Stimulated activated CD4-positive, alpha-beta T cell treated with anti-CD3 and anti-CD28 coated beads, Interleukin-1b, Interleukin-23, amount 100 ng/mL, for 48 hours (primary cell): ENCODE measurements at places on chromosomes 4 and X.

GRCh38 chr4:143699331-143700045, 987 bp downstream of the FREM3 start:
- DNase-seq, result no peak

GRCh38 chr4:108902769-108903168, 139.9 kb upstream of the ETNPPL start:
- DNase-seq, result no peak

GRCh38 chr4:2350982-2351381, 67.5 kb downstream of the ZFYVE28 start:
- DNase-seq, result no peak

DNA sequence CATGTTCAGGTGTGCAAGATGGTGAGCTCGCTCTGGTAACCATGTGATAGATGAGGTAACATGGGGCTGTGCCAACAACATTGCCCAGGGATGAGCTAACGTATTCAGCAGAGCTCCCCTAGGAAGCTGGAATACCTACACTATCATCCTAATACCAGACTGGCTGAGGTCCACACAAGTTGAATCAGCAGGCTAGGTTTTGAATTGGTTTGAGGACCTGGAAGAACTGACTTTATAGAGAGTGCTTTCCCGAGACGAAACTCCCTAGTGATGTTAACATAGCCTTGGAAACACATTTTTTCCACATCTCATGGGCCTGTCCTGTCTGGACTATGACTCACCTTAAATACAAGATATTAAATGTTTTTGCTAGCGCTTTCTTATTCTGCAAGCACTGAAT, 56.7 kb downstream of the IGFBP7 start:
- DNase-seq, result no peak

GRCh38 chr4:5958199-5958735, 60.0 kb downstream of the C4orf50 start:
- no peak for DNase-seq

GRCh38 chr4:175456131-175456530, 355.9 kb downstream of the GPM6A start:
- no peak for DNase-seq

GRCh38 chrX:45775468-45775867, 574.8 kb upstream of the DIPK2B start:
- no peak for DNase-seq

- no peak for DNase-seq
Observed at GRCh38 chr4:119118397-119118796, 17.2 kb upstream of the MYOZ2 start.

DNA sequence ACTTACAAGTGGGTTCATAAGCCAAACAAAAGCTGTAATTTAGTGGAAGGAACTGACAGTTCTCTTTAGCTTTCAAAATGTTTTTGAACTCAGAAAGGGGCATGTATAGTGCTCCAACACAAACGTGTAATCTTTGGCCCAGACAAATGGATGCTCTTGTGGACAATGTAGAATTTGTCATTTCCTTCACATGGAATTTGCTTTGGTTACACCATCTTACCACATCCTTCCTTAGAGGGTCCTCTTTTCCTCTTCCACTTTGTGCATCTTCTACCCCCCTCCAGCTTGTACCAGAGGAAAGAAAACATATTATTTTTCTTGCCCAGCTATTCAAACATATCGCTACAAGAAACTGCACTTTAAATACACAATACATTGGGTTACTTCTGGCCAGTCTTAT, 42.4 kb downstream of the MEPE start:
- no peak for DNase-seq

GRCh38 chr4:8896071-8896470, 24.4 kb upstream of the HMX1 start:
- no peak for DNase-seq

DNA sequence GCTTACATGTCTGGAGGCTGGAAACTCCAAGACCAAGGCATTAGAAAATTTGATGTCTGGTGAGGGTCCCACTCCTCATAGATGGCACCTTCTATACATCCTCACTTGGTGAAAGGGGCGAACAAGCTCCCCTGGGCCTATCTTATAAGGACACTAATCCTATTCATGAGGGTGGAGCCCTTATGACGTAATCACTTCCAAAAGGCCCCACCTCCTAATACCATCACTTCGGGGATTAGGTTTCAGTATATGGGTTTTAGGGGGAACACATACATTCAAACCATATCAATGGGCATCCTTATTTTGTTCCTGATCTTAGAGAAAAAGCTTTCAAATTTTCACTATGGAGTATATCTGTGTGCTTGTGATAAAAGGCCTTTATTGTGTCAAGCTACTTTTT, 39.0 kb upstream of the ALG13 start:
- DNase-seq, result no peak
